ENCODE measurements at places on chromosomes 13 and 19.

GRCh38 chr13:53010374-53011105 lies 18.1 kb upstream of the OLFM4 start:
- no peak for DNase-seq

GRCh38 chr19:43923875-43924274 lies 11.2 kb downstream of the ZNF45 start:
- DNase-seq: no peak

- no peak for DNase-seq
These were observed 14.1 kb downstream of the EFNA2 start for GRCh38 chr19:1299801-1300200.

GRCh38 chr13:77139306-77139705 lies 112.3 kb upstream of the FBXL3 start:
- DNase-seq: no peak

GRCh38 chr13:109976206-109976997 lies 190.0 kb upstream of the IRS2 start:
- DNase-seq: no peak

GRCh38 chr13:109816808-109817203 lies 30.4 kb upstream of the IRS2 start:
- DNase-seq: no peak

Data from activated CD8-positive, alpha-beta memory T cell treated with anti-CD3 and anti-CD28 coated beads for 48 hours (primary cell).